ENCODE measurements at places on chromosomes 5 and 9.

DNA sequence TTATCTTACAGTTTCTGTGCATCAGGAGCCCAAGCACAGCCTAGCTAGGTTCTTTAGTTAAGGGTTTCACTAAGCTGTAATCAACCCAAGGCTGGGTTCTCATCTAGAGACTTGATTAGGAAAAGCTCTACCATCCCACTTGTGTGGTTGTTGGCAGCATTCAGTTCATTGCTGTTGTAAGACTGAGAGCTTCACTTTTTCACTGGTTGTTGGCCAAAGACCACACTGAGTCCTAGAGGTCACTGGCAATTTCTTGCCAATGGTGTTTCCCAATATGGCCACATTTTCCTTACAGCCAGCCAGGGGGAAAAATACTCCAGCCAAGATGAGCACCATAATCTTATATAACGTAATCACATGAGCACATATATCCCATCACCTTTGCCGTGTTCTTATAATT is 74.3 kb downstream of the SMIM15 start:
- DNase-seq, result no peak

DNA sequence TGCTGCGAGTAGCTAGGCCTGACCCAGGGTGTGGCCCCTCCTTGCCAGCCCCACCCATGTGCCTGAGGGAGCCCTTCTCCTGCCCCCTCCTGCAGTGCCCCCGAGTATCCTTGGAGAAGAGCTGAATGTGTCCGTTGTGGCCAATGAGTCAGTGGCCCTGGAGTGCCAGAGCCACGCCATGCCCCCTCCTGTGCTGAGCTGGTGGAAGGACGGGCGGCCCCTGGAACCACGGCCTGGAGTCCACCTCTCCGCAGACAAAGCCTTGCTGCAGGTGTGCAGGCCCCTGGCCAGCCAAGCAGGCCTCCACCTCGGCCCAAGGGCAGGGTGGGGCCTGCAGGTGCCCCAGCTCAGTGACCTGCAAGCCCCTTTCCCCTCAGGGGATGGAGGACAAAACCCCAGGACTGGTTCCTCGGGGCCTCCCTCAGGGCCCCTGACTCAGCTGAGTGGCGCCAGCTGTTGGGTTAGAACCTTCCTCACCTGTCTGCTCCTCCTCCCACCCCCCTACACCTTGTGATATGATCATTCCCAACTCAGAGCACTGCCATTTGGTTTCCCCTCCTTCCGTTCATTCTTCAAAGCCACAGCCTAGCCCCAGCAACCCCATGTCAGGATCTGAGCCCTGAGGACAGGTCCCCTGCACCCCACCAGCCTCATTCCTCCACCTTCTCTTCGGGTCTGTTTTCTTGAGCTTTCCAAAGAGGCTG is 80.0 kb upstream of the ASS1 start:
- DNase-seq, result no peak

- DNase-seq, result no peak
Observed at GRCh38 chr5:63958654-63959053, 3.6 kb downstream of the HTR1A start.

DNA sequence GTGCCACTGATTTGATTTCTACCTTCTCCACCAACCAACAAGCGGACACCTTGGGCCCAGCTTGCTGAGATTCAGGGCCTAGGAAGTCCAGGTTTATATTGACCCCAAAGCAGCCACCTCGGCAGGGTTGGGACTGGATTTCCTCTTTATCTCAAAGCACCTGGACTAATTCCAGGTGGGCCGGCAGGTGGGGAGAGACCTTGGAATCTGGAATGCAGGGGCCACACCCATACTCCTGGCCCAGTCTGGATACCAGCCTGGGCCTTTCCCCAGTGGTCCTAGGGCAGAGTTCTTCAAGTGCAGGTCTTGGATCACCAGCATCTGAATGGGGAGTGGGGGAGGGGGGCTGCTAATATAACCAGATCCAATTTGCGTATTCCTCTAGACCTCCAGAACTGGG is 93.1 kb downstream of the PCDH1 start:
- DNase-seq, result no peak

GRCh38 chr5:1655496-1656270 is 131.9 kb upstream of the LPCAT1 start:
- no peak for DNase-seq

DNA sequence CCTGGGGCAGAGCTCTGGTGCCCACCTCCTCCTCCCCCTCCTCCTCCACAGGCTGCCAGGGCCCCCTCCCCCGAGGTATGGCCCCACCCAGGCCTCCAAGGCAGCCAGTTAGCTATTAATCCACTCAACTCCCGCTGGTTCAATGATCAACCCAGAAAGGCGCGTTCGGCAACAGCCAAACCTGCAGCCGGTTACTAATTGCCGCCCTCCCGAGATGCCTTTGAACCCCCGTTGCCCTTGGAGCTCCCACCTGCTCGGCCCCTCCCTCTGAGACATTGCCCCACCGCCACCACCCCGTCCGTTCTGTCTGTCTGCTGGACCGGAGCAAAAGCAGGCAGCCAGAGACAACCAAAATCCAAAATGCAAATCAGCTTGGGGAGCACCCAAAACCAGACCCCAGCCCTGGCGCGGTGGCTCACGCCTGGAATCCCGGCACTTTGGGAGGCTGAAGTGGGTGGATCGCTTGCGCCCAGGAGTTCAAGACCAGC is 25.8 kb downstream of the NOTCH1 start:
- DNase-seq, result no peak

GRCh38 chr9:97367729-97368128 is 44.2 kb upstream of the TDRD7 start:
- DNase-seq, result no peak

- DNase-seq, result no peak
Observed at GRCh38 chr9:127424676-127424999, 456 bp downstream of the ZNF79 start.

- DNase-seq, result no peak
Observed at GRCh38 chr5:32170303-32171151, 3.6 kb downstream of the GOLPH3 start.

DNA sequence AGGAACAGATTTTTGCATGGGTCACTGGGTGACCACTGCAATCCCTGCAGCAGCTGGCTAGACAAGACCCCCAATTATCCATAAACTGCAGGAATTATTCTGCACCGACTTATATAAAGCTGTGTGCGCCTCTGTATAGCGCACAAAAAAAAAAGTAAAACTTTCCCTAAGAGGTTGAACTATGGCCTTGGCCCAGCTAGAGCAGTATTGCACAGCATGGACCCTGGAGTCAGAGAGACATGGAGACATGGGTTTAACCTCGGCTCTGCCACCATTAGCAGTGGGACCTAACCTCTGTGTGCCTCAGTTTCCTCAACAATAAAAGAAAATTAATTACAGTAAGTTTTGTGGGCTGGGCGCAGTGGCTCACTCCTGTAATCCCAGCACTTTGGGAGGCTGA is 17.1 kb upstream of the GRPEL2 start:
- no peak for DNase-seq

GRCh38 chr9:127504887-127505251 is 53.6 kb downstream of the LRSAM1 start:
- DNase-seq, result no peak

- no peak for DNase-seq
Observed at GRCh38 chr9:37329576-37329975, 92.9 kb upstream of the GRHPR start.

GRCh38 chr5:53552561-53552960 is 7.9 kb upstream of the NDUFS4 start:
- DNase-seq, result no peak

- DNase-seq, result no peak
Observed at GRCh38 chr9:87676976-87677775, 48.7 kb upstream of the CTSL start.

- no peak for DNase-seq
Observed at GRCh38 chr5:83488271-83488670, 16.7 kb downstream of the VCAN start.

- no peak for DNase-seq
Observed at GRCh38 chr5:164784230-164784629, 1278.8 kb downstream of the MAT2B start.

DNA sequence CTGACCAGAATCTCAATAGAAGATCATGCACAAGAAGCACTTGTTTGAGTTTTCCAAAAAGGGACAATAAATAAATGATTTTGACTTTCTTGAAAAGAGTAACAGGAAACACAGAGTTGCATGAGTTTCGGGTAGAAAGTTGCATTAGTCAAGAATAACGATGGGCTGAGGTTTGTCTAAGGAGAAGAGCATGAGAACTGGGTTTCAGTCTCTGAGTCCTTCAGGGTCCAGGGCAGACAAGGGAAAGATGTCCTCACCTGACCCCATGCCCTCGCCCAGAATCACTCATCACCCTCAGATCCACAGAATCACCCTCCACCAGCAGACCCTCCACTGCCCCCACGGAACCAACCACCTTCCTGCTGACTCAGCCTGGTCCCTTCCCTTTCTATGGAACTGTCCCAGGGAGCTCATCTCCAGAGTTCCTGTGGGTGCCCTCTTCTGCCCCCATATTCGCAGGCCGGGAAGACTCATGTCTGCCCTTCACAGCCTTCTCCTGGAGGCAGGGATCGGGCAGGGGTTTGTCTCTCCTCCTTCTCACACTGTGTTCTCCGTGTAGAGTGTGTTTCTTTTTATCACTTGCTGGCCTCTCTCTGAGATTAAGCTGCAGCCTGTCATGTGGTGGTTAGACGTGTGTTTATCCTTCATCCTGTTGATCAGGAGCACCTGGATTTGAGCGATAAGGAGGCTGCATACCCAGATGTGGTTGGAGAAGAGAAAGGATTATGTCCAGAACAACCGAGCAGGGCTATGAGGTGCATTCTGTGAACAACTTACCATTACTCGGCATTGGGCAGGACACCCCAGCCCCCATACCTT is 442.6 kb downstream of the MAT2B start:
- no peak for DNase-seq

GRCh38 chr5:140329739-140330481 is 16.5 kb downstream of the HBEGF start:
- DNase-seq, result no peak

DNA sequence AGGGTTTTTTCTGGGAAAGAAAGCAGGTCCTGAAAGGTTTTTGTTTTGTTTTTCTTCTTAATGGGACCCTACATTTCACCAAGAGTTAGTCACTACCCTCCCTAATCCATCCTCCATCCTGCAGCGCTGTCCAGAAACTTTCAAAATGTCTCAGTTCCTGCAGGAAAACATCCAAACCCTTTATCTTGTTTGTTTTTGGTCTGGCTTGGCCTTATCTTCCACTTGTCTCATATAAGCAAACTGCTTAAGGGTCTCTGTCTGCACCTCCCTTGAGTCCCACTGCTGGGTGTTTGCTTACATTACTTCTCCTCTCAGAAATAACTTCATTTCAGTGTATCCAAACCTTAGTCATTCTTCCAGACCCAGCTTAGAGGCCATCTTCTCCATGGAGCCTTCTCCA is 11.0 kb upstream of the TRAF1 start:
- DNase-seq, result no peak

GRCh38 chr5:1975406-1975715 is 92.6 kb upstream of the IRX4 start:
- no peak for DNase-seq

- no peak for DNase-seq
Observed at GRCh38 chr9:109600142-109600541, 102.0 kb upstream of the PTPN3 start.

DNA sequence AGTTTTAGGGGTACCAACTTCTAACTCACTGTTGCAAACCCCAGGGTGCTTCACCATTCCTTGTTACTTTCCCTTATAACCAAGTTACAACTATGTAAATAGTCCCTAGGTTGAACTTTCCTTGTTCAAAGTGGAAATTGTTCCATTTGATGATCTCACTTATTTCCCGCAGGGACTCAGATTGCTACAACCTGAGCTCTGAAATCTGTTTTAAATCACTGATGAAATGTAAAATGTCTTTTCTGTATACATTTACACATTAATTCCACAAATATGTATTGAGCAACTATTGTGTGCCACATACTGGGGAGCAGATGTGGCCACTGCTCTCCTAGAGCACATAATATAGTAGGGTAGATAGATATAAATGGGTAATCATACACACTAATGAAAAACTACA is 69.1 kb upstream of the TARS1 start:
- DNase-seq, result no peak

DNA sequence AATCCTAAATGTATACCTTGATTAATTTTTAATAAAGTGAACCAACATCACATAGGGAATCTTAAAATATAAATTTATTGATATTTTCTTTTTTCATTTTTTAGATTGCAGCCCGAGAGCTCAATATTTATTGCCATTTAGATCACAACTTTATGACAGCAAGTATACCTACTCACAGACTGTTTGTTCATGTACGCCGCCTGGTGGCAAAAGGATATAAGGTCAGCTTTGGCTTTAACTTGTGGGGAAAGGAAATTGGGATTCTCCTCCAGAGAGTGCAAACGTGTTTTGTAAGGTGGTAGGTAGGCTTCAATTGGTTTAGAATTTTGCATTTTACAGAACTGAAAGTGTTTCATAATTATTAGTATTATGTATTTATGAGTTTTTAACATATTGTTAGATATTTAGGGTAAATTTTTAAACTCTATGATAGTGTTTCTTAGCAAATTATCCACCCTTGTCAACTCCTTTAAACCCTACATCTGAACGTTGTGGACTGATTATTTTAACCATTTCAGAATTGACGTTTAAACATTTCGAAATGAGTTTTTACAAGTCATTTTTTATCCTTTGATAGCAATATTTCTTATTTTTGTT is 17.5 kb upstream of the DHFR start:
- peak; percentile 76 for DNase-seq

GRCh38 chr5:76622076-76622475 is 1.1 kb downstream of the F2RL2 start:
- DNase-seq, result no peak

DNA sequence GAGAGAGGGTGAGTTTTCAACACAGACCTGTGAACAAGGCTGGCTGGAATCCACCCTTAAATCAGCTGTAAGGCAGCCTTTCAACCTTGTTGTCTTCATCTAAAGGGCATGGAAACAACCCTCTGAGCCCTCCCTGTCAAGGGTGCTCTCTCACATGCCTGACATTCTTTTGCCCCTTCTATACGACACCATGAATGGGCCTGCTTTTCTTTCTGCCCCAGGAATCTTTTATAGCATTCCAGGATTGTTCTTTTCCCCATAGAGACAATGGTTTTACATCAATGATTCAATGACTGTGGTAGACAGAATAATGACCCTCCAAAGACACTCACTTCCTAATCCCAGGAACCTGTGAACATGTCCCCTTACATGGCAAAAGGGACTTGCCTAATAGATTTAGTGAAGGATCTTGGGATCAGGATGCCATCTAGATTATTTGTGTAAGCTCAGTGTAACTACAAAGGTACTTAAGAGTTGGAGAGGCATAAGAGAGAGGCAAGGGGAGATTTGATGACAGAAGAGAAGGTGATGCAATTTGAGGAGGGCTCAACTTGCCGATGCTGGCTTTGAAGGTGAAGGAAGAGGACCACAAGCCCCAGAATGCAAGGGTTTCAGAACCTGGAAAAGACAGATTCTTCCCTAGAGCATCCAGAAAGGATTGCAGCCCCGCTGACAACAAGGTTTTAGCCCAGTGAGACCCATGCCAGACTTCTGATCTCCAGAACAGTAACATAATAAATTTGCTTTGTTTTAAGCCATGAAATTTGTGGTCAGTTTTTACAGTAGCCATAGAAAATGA is 29.2 kb upstream of the HMHB1 start:
- DNase-seq, result no peak

All from nephron progenitor cell (in vitro differentiated cells).